ENCODE measurements at places on chromosomes 6 and 20.

DNA sequence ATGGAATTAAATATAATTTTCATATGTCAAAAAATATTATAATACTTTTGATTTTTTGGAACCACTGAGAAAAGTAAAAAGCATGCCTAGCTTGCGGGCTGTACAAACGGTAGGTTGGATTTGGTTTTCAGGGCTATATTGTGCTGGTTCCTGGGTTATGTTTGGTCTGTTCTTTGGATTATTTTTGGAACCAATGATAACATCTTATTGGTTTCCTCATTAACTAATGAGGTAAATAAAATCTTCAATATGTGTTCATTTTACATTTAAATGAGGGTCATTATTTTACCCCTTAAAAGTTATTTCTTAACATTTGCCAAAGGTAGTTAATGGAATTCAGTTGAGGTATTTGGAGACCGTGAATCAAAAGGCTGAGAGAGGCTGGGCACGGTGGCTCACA is 96.6 kb downstream of the IMPG1 start:
- DNase-seq, result no peak
- no peak overlapping the region for H3K27ac ChIP-seq
- H3K4me1 ChIP-seq, result no peaks in the 10 kb centered on the region
- H3K27me3 ChIP-seq, result no peaks in the 10 kb centered on the region
- no peaks in the 10 kb centered on the region for H3K36me3 ChIP-seq

- no peaks in the 10 kb centered on the region for H3K4me1 ChIP-seq
- peaks cover 7% of the 10 kb centered on the region for H3K27me3 ChIP-seq
- H3K4me3 ChIP-seq, result no peak overlapping the region
- DNase-seq, result no peak
- H3K27ac ChIP-seq, result no peak overlapping the region
These were observed 60.1 kb downstream of the ZNF831 start for GRCh38 chr20:59223750-59224149.

- H3K27me3 ChIP-seq, result no peaks in the 10 kb centered on the region
- peaks cover 3% of the 10 kb centered on the region for H3K36me3 ChIP-seq
- no peak overlapping the region for H3K4me3 ChIP-seq
- DNase-seq, result no peak
These were observed 111.1 kb downstream of the AGPAT4 start for GRCh38 chr6:161162722-161163121.

DNA sequence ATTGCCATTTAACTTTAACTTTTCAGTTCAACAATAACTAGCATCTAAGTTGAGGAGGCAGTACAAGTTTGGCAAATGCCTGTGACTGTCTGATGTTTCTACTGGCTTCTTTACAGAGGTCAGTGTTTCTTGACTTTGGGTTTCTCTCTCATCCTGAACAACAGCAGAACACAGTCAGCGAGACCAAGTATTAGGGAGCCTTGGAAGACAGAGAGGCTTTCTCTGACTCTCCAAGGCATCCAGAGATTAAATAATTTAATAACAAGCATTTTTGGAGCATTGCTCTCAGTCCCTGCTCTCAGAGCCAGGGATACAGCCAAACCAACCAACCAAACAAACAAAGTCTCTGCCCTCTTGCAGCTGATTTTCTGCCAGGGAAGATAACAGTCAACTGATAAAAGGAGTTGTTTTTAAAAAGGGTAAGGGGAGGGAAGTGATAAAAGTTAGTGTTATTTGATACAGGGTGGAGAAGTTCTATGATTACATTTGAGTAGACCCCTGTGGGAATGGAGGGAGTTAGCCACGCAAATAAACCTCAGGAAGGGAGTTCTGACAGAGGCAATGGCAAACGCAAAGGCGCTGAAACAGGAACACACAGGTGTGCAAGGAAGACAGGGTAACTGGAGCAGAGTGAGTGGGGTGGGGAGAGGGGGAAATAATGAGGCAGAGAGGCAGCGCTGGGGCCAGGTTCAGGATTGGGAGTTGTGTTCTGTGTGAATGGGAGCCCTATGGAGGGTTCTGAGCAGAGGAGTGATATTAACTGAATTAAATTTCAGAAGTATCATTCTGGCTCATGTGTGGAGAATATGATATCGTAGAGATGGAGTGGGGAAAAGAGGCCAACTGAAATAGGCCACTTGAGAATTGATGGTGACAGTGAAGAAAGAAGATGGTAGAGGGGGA is 55.2 kb downstream of the SEL1L2 start:
- no peak for DNase-seq
- H3K4me3 ChIP-seq, result no peak overlapping the region
- H3K27ac ChIP-seq, result no peak overlapping the region
- no peaks in the 10 kb centered on the region for H3K36me3 ChIP-seq

GRCh38 chr6:166387642-166388289 is 5.0 kb upstream of the MPC1 start:
- H3K27me3 ChIP-seq, result no peaks in the 10 kb centered on the region
- no peak overlapping the region for H3K4me3 ChIP-seq
- no peaks in the 10 kb centered on the region for H3K4me1 ChIP-seq
- no peak for DNase-seq
- H3K27ac ChIP-seq, result no peak overlapping the region
